ENCODE measurements at places on chromosomes 4 and X. TPM values are rescaled to one million over a fixed set of nuclear protein-coding genes. Genes with fewer than 3 reads are reported as not detected.

EGFL6 gene
- total RNA-seq, result 3.3 TPM

DNA sequence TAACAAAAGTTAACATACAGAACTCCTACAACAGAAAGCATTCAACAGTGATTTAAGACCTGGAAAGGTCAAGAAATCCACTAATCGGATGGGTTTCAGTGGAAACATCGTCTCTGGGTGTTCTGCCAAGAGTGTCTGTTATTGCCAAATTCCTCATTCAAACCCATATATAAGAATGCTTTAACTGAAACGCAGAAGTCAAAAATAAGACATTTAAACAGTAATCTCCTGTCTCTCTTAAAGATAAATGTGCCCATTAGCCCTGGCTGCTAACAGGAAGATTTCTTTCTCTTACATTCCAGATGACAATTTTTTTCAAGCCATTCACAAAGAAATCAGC is 31.5 kb downstream of the DCTD start:
- no peak overlapping the region for H3K27ac ChIP-seq
- no peak for DNase-seq
- H3K4me1 ChIP-seq, result no peaks in the 10 kb centered on the region

- no peak overlapping the region for H3K27ac ChIP-seq
- peaks cover 8% of the 10 kb centered on the region for H3K36me3 ChIP-seq
- H3K4me3 ChIP-seq, result no peak overlapping the region
- H3K4me1 ChIP-seq, result peaks cover 27% of the 10 kb centered on the region
- no peak for DNase-seq
Measured at GRCh38 chr4:2292646-2293108, 30.8 kb upstream of the MXD4 start.

DNA sequence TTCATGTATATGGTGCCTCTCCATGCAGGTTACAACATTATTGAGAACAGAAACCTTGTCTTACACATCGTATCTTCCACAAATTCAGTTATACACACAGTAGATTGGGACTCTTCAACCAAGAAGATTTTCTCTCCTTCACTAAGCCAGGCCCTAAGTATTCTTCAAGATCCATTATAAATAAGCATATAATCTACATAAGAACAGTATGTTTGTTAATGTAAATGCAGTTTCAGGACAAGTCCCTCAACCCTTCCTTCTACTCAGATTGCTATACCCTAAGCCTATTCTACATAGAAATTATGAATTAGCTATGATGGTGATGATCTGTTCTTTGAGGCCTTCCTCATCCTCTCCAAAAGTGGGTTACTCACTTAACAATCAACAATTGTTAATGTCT is 41.2 kb downstream of the COL4A6 start:
- no peak overlapping the region for H3K27ac ChIP-seq
- H3K4me1 ChIP-seq, result no peaks in the 10 kb centered on the region
- H3K27me3 ChIP-seq, result no peaks in the 10 kb centered on the region
- H3K36me3 ChIP-seq, result no peaks in the 10 kb centered on the region

DNA sequence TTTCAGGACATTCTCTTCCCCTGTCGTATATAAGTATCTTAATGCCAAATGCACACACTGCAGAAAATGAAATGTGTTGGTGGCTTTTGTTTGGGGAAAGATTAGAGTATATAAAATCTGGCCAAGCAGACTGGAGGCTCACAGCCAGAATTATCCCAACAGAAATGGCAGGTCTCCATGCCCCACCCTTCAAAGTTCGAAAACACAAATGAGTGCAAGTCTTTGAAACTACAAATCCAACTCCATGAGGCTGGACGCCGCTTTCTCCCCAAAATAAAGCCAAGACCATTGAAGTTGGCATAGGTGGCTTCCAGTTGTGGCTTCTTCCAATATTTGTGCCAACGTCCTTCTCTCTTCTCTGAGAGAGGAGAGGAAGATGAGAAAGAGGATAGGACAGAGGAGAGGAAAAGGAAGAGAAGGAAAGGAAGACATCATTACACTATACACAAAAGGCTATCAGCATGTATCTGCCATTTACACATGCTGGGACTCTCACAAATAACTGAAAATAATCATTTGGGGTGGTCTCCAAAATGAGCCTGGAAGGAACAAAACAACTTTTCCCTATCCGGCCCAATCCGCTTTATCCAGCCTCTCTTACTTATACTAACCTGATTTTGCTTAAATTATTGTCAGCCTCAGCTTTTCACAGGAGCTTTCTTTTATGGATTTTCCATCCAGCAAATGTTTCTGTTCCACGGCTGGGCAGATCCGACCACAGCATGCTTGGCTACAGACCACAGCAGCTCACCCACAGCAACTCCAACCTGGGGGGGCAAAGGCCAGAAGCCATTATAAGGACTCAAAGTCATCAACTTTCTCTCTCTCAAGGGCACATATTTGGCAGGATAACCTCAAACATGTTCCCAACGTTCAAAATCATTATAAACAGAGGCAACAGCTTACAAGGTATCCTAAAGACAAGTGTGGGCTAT is 71.7 kb downstream of the APBB2 start:
- no peaks in the 10 kb centered on the region for H3K27me3 ChIP-seq
- DNase-seq, result no peak
- no peaks in the 10 kb centered on the region for H3K36me3 ChIP-seq

GRCh38 chrX:115174548-115174947 is 14.7 kb upstream of the RBMXL3 start:
- H3K4me3 ChIP-seq, result no peak overlapping the region
- H3K36me3 ChIP-seq, result no peaks in the 10 kb centered on the region
- no peaks in the 10 kb centered on the region for H3K4me1 ChIP-seq

CAPN6 gene
- total RNA-seq, result not detected

DNA sequence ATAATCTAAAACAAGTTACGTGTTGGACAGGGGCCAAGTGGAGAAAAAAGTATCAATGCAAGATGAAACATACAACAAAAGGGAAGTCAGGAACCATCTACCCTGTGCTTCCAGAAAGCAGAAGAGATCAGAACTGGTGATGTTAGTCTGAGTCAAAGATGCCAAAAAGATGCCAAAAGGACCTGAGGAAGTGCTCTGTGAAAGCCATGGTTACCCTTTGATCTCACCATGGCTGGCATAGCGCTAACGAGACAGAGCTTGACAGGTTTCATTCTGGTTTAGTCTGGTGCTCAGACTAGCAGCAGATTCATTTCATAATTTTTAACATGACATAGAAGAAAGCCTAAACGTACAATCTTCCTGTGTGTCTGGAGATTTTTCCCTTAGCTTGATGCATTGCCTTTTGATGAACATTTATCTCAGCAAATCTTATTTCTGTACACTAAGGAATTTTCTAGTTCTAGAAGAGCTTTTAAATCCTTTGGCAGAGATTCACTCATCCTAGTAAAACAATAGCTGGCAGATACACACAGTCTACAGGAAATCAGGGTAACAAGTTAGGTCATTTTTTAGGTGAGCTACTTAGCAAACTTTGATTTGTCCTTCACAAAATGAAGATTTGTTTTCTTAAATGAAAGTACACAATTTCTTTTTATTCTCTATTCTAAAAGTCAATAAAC is 87.7 kb downstream of the COL25A1 start:
- DNase-seq, result no peak
- peaks cover 9% of the 10 kb centered on the region for H3K27me3 ChIP-seq
- H3K4me1 ChIP-seq, result no peaks in the 10 kb centered on the region
- no peaks in the 10 kb centered on the region for H3K36me3 ChIP-seq

GRCh38 chr4:111546881-111547280 is 598.4 kb upstream of the FAM241A start:
- no peaks in the 10 kb centered on the region for H3K27me3 ChIP-seq
- H3K4me1 ChIP-seq, result no peaks in the 10 kb centered on the region
- DNase-seq, result no peak

DNA sequence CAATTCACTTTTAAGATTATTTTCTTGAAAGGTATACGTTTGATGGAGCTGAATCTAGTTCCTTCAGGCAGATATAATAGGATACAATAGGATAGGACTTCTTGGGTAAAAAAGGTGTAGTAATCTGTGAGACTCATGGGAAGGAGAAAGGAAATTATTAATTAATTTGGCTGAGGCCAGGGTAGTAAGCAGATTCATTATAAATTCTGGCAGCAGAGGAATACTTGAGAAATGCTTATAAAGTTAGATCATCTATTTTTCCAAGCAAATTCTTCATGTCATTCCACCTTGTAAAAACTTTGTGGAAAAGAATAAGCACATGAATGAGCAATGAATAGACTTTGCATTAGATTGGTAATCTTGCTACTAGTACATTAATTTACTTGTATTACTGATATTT is 46.9 kb downstream of the GYPE start:
- H3K4me1 ChIP-seq, result peaks cover 3% of the 10 kb centered on the region
- no peaks in the 10 kb centered on the region for H3K36me3 ChIP-seq
- no peak overlapping the region for H3K4me3 ChIP-seq
- DNase-seq, result no peak
- H3K27ac ChIP-seq, result no peak overlapping the region

- no peaks in the 10 kb centered on the region for H3K27me3 ChIP-seq
- H3K4me1 ChIP-seq, result peaks cover 28% of the 10 kb centered on the region
- H3K27ac ChIP-seq, result peak overlapping the region; percentile 4
- peaks cover 5% of the 10 kb centered on the region for H3K36me3 ChIP-seq
Measured at GRCh38 chrX:41796577-41796976, 72.6 kb downstream of the GPR82 start.
